ENCODE measurements at places on chromosomes 13 and 19. TPM values are rescaled to one million over a fixed set of nuclear protein-coding genes. Genes with fewer than 3 reads are reported as not detected.

Gene FGF22
- total RNA-seq, result under 0.01 TPM

Gene TEKTIP1
- total RNA-seq, result not detected

Gene U2AF1L4
- 5.5 TPM for total RNA-seq

Gene IRS2
- total RNA-seq, result 3.0 TPM

Gene TRIM13
- 17.5 TPM for total RNA-seq

Gene GFY
- not detected for total RNA-seq

Gene ATXN8OS
- total RNA-seq, result not detected

Gene C5AR2
- total RNA-seq, result 0.18 TPM

Gene MUC16
- not detected for total RNA-seq

Gene C3
- total RNA-seq, result 8.1 TPM

Gene KEAP1
- 97.7 TPM for total RNA-seq

Gene MBD3L3
- not detected for total RNA-seq

Gene HTR2A
- total RNA-seq, result 3.1 TPM

Gene CBLC
- total RNA-seq, result not detected

Gene COL4A1
- 174 TPM for total RNA-seq

Gene PSG3
- total RNA-seq, result not detected

Gene PSPN
- 0.43 TPM for total RNA-seq

Gene CGB8
- total RNA-seq, result not detected

Gene DZIP1
- 22.5 TPM for total RNA-seq

Gene BRCA2
- total RNA-seq, result 1.7 TPM

Gene IGFLR1
- total RNA-seq, result 1.00 TPM

Gene MYPOP
- 0.85 TPM for total RNA-seq

Data from smooth muscle cell of bladder (primary cell).